Activated CD4-positive, alpha-beta T cell treated with anti-CD3 and anti-CD28 coated beads, Interleukin-2, amount 10 ng/mL, durations not matched to agents 7 days and 5 days (primary cell): ENCODE measurements at places on chromosomes 7 and 10. TPM values are rescaled to one million over a fixed set of nuclear protein-coding genes. Genes with fewer than 3 reads are reported as not detected.

GRCh38 chr10:90912174-90912573, 8.7 kb downstream of the ANKRD1 start:
- DNase-seq: no peak

- no peak for DNase-seq
Observed at GRCh38 chr10:71089162-71089561, 123.2 kb upstream of the UNC5B start.

- no peak for DNase-seq
Observed at GRCh38 chr7:55022002-55022985, 3.5 kb downstream of the EGFR start.

GRCh38 chr7:1512781-1513656, 8.8 kb upstream of the INTS1 start:
- peak; percentile 59 for DNase-seq

DNA sequence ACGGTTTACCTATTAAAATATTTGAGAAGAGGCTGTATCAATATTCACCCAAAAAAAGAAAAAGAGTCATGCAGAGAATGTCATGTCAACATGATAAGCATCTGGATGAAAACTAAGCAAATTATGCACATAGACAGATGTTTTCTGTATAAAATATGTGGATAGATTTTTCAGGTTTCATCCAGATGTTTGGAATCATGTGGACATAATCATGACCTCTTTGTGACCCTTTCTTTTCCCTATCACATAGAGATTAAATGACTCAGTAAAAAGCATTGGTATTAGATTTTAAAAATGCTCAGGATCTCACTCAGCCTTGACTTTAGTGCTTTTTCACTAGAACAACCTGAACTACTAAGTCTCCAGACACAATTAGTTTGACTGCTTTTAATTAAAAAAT, 90.0 kb downstream of the FOXP2 start:
- DNase-seq: no peak

DNA sequence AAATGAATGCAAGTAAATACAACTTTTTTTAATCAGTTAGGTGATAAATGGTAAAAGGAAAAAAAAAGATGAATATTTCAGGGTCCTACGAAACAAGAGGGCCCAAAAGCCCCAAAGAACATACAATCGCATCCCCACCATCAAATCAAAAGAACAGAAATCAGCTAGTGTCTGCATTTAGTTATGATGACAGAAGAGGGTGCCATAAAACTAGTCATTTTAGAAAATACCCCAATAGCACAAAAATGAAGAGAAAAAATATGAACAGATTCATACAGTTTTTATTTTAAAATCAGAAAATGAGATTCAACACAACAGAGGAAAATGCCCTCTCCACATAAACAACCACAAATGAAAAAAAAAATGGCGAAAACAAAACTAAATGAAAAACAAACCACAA, 905.5 kb downstream of the REEP3 start:
- no peak for DNase-seq

- DNase-seq: no peak
Observed at GRCh38 chr10:46287846-46288477, 1.2 kb downstream of the ANTXRL start.

GRCh38 chr7:17557251-17557671, 258.8 kb downstream of the AHR start:
- DNase-seq: no peak

- no peak for DNase-seq
Observed at GRCh38 chr7:87886875-87887274, 10.6 kb downstream of the DBF4 start.

DNA sequence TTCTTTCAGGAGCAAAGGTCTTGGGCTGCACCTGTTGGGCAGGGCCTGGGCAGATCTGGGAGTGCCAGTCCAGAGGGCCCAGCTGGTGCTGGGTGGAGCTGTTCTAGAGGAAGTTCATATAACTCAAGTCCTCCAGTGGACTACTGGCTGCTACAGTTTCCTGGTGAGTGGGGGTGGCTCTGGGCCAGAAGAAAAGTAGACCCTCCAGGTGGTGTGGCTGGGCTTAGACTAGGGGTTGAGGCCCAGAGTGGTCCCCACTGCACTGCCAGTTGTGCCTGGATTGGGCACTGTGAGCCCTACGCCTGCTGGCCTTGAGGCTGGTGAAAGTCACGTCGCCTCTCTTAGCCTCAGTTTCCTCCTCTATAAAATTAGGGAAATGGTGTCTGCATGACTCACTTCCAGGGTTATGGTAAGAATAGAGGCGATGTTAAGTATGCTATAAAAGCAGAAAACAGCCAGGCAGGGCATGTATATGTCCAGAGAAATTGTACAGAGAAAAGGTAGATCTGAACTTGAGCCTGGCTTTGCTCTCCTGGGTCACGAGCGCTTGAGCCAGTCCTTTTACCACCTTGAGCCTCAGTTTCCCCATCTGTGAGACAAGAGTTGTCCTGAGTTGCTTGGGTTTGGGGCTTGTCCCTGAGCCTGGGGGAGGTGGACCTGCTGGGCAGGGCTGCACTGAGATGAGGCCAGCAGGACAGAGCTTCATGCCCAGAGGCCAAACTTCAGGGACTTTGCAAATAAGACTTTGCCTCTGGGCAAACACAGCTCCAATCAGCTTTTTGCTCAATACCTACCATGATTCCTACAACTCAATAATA, 3.8 kb upstream of the CLDN3 start:
- DNase-seq: no peak

DNA sequence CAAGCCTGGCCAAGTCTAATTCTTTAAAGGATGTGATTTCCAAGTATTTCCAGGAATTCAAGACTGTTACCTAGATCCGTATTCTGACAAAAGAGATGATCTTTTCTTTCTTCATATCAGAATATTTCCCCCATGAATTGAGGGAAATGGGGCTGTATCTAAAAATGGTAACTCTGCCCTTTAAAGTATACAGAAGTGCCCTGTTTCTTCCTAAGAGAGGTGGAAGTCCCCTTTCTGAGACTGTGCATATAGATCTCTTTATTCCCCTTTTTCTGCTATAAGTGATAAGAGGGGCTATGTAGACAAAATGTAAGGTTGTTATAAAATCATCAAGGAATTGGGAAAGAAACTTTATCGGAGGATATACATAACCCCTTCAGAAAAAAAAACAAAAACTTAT, 287.1 kb upstream of the KAT6B start:
- DNase-seq: no peak

DNA sequence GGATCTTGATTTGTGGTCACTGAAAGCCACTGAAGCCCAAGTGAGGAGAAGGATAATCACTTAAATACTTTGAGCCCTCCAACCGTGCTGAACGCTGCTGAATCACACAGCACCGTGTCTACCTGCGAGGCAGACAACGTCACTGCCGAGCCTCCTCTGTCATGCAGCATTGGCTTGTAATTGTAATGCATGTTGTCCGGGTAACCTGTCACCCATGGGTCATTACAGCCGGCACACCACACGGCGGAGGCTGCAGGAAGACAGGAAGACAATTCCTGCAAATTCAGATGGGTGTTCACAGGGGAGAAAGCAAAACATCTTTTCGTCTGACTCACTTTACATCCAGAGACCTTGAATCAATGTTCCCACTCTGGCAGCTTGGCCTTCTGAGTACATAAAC, 546.1 kb upstream of the FOXK1 start:
- DNase-seq: no peak

GRCh38 chr10:88546497-88546896, 36.6 kb downstream of the RNLS start:
- DNase-seq: no peak

- no peak for DNase-seq
Observed at GRCh38 chr7:25597946-25598345, 369.7 kb upstream of the NPVF start.

- DNase-seq: no peak
Observed at GRCh38 chr10:82660986-82661385, 786.0 kb downstream of the NRG3 start.

DNA sequence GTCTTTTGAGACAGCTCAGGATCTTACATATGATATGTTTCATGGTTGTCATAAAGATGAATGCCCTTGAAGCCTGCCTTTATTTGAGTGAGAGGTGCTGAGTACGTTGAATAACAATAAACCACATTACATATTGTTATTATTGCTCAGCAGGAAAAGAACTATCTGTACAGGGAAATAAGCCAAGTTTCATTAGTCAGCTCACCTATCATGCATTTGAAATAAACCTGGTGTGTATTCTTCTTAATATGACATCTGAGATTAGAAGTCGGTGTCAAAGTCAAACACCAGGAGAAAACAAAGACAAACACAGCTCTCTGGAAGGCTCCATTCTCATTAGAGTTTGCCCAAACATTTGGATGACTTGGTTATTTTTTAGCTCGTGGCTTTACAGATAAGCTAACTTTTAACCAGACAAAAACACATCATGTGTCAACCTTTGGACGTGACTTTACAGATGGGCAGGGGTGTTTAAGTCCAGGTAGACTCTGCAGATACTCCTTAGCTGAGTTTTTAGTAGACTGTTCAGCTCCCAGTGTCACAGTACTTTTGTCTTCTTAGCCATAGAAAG, 71.2 kb upstream of the AOAH start:
- DNase-seq: no peak

GRCh38 chr10:22110761-22111160, 107.1 kb downstream of the EBLN1 start:
- DNase-seq: no peak

- DNase-seq: no peak
Observed at GRCh38 chr10:73017955-73018480, 63.4 kb upstream of the PLA2G12B start.

- no peak for DNase-seq
Observed at GRCh38 chr10:30233186-30233959, 115.7 kb downstream of the MTPAP start.

- DNase-seq: no peak
Observed at GRCh38 chr7:123555484-123555883, 2.1 kb downstream of the NDUFA5 start.

DNA sequence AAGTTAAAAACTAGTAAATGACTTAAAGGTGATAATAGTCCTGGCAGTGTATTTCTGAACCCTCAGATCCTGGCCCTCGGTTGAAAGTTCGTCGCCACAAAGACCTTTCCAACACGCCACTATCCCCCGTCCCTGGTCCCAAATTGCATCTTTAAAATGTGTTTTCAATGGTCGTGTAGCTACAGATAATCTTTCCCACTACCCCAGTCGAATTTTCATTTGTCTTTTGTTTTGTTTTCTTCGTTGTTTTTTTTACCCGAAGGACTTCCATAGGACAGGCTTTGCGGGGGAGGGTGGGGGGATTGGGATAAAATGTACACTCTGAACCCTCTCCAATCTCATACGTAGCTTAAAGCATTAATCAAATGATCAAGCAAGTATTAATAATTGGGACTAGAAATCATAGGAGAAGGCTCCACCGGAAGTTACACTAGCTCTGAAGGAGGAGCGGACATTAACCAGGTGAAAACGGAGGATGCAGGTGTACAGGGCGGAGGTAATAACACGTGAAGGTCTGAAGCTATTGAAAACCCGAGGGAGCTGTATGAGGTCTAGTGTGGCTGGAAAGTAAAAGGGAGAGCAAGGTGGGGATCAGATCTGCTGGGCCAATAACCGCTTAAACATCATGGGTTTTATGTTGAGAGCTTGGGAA, 32.8 kb upstream of the PHF14 start:
- DNase-seq: no peak

DNA sequence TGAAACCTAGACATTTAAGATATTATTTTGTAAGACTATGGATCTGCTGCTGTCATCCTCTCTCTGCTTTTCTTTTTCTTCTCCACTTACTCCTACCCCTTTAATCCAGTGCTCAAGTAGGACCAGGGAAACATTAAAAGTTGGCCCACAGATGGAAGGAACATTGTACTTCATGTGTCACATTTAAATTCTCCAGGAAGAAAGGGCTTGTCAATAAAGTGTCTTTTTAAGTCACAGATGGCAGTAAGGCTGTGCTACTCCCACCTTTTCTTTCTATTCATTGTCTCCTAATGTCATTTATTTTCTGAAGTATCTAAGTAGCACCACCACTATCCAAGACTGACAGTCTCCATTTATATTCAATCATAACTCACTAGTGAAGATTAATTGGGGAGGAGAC, 737.7 kb upstream of the C7orf33 start:
- no peak for DNase-seq

CLEC2L gene
- not detected for total RNA-seq

PON2 gene
- 4.2 TPM for total RNA-seq

TBXAS1 gene
- total RNA-seq: 11.8 TPM

PDE6C gene
- not detected for total RNA-seq

NACAD gene
- not detected for total RNA-seq

LOXL4 gene
- not detected for total RNA-seq

MMRN2 gene
- total RNA-seq: not detected

ADIRF gene
- total RNA-seq: not detected

SNX13 gene
- total RNA-seq: 25.3 TPM
